ENCODE measurements at places on chromosomes 7 and 10. TPM values are rescaled to one million over a fixed set of nuclear protein-coding genes. Genes with fewer than 3 reads are reported as not detected.

Gene LIPJ
- total RNA-seq = not detected

Gene OR9A2
- total RNA-seq = not detected

Gene UCN3
- total RNA-seq = not detected

Gene UNC5B
- total RNA-seq = 3.1 TPM

Gene PLAU
- total RNA-seq = 124 TPM

Gene CCL24
- not detected for total RNA-seq

Gene ANXA8L1
- total RNA-seq = 122 TPM

Gene MRC1
- total RNA-seq = 0.02 TPM

Gene CDHR1
- 0.07 TPM for total RNA-seq

Gene GFRA1
- 9.5 TPM for total RNA-seq

Gene ZSCAN25
- total RNA-seq = 9.3 TPM

Gene LAMB1
- total RNA-seq = 104 TPM

Gene LRRN3
- not detected for total RNA-seq

Gene FGFBP3
- total RNA-seq = 2.6 TPM

Gene CPSF4
- 30.8 TPM for total RNA-seq

Gene DMTF1
- total RNA-seq = 15.6 TPM

Gene ADARB2
- total RNA-seq = 0.17 TPM

Gene TNS3
- total RNA-seq = 67.8 TPM

Gene FRMPD2
- 0.11 TPM for total RNA-seq

Gene TET1
- 0.59 TPM for total RNA-seq

Gene HOXA1
- total RNA-seq = 2.1 TPM

Gene NKX1-2
- 0.05 TPM for total RNA-seq

Gene POLD2
- 157 TPM for total RNA-seq

Gene ANKRD61
- total RNA-seq = 0.72 TPM

Gene PURB
- 11.7 TPM for total RNA-seq

Gene FERD3L
- total RNA-seq = not detected

Gene WAC
- total RNA-seq = 66.9 TPM

Gene GLI3
- total RNA-seq = 0.30 TPM

Gene CHAT
- not detected for total RNA-seq

Gene FAM25A
- not detected for total RNA-seq

Gene ITGA8
- total RNA-seq = not detected

Gene HGF
- total RNA-seq = 0.03 TPM

Gene NKX6-2
- total RNA-seq = 0.91 TPM

Gene ADAM22
- total RNA-seq = 0.24 TPM

Gene CYP2E1
- 0.26 TPM for total RNA-seq

Gene SLC26A3
- not detected for total RNA-seq

Gene UNCX
- not detected for total RNA-seq

Gene GPR26
- total RNA-seq = not detected

Gene GPAM
- total RNA-seq = 5.5 TPM

Gene PNLIP
- 0.28 TPM for total RNA-seq

Gene TACC2
- 76.2 TPM for total RNA-seq

Gene OPALIN
- not detected for total RNA-seq
